A549 (cell line): ENCODE measurements at places on chromosomes 7 and 10.
A peak's percentile ranks its signal among the peaks of the same experiment; 100 is the strongest.

DNA sequence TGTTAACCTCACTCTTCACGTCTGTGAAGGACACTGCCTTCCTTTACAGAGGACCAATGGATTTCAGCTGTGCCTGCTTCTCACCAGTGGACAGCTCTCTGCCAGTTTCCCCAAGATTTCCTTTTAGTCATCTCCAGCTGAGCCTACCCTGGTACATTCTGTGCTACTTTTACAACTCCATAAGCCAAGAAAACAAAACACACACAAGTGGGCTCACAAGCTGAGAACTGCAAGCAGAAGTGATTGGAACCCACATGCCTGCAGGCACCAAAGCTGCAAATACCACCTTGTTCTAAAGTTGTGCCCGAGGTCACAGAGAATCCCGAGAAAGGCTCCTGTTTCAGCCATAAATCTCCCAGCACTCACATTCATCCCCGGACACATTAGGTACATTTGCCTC, 636.8 kb downstream of the PHTF2 start:
- no peak for DNase-seq

GRCh38 chr10:4485636-4486035, 340.4 kb upstream of the AKR1E2 start:
- DNase-seq = no peak

DNA sequence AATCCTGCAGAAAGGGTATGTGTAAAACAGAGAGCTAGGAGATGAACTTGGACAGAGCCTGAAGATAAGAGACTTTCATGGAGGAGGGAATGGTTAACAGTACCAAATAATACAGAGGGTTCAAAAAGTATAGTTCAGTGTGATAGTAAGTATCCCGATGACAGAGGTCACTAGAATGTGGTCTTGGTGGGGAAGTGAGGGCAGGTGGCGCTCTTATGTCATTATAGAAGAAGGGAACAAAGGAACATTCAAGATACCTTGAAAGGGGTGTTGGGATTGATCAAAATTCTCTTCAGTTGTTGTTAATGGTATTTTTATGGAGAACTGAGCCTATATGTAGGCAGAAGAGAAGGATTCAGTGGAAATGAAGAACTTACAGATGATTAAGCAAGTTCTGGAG, 312.5 kb downstream of the SUGCT start:
- no peak for DNase-seq

GRCh38 chr10:20977300-20977699, 80.2 kb upstream of the NEBL start:
- no peak for DNase-seq

DNA sequence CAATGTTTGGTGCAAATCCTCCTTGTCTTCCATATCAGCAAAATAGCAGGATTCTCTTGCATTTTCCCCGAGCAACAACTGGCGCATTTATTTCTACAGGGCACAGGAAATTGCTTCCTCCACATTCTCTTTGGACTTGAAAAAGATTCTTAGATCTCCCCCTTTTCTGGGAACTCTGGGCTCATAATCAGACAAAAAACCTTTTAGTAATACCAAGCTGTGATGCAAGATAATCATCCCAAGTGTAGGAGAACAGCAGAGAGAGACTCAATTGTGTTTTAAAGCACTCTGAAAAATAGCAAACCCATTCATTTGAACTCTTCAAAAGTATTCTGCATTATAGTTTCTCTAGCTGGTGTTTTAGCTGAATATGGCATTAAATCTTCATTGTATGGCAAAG, 419.6 kb upstream of the NPVF start:
- no peak for DNase-seq

GRCh38 chr10:71005337-71006305, 117.3 kb upstream of the PCBD1 start:
- no peak for DNase-seq

DNA sequence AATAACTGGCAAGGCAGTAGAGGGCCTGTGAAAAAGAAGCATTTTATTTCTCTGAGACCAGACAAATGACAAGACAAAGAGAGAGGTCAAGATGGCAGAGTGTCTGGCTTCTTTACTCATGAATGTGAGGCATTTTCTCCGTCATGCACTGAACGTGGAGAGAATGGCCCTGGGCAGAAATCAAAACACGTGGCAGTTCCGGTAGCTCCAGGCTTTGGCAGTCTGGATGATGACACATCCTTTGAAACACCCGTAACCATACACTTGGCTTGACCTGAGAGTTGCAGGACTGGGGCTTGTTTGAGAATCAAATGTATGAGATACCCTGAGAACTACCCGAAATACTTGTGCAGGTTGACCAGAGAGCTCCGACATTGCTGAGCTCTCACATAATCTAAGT, 537.6 kb downstream of the ACTR3B start:
- no peak for DNase-seq

GRCh38 chr7:30263090-30263710, 21.2 kb upstream of the ZNRF2 start:
- no peak for DNase-seq

- no peak for DNase-seq
Measured at GRCh38 chr10:6044751-6045313, 17.3 kb downstream of the IL2RA start.

DNA sequence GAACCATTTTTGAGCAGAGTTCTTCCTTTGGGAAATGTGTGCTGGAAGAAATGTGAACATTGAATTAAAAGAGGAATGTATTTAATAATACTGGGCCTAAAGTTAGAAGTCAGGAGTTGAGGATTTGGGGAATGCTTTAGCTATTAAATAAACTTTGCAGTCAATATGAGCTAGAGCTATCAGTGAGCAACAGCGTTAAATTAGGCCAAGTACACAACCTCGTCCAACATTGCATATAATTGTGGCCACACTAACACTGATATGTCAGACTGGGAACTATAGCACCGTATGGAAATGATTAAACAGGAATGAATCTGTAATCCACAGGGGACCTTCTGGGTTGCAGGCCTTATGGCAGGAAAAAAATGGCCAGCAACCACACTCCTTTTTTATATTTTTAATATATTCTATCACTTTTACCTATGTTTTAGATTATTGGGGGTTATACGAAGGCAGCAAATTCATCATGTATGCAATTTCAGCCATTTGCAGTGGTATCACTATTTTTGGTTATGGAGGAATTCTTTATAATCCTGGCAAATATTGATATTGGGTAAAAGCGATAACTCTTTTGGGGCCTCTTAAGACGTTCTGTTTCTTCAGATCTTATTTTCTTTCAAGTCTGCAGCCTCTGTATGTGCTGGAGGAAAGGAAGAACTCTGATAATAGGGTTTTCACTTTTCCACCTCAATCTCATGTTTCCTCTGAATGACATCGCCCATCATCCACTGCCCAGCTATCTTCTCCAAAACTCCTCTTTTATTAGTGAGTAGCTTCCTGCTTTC, 236.3 kb upstream of the PLXDC2 start:
- no peak for DNase-seq

- no peak for DNase-seq
Measured at GRCh38 chr10:16429539-16429938, 7.3 kb upstream of the PTER start.

GRCh38 chr7:70341446-70341845, 743.2 kb downstream of the AUTS2 start:
- no peak for DNase-seq

DNA sequence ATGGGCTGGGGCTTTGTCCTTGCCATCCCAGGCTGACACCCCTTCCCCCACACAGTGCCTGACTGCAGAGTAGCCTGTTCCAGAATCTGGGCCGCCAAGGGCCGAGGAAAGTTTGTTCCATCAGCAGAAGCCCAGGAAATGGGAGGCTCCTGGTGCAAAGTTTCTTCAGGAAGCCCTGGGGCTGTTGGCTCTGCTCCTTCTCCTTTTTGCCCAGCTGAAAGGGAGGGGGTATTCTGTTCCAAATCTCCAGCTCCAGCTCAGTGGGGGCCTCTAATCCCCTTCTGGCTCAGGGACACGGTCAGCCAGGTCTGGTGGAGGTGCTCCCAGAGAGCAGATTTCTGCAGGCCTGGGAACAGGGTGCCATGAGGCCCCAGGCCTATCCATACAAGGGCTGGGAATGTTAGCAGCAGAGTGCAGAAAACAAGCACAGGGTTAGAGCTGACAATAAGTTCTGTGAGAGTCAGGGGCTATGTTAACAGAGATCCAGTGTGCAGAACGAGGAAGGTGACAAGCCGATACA, 399.5 kb downstream of the RPS24 start:
- no peak for DNase-seq

GRCh38 chr10:116073001-116073400, 200.0 kb downstream of the GFRA1 start:
- DNase-seq = no peak

DNA sequence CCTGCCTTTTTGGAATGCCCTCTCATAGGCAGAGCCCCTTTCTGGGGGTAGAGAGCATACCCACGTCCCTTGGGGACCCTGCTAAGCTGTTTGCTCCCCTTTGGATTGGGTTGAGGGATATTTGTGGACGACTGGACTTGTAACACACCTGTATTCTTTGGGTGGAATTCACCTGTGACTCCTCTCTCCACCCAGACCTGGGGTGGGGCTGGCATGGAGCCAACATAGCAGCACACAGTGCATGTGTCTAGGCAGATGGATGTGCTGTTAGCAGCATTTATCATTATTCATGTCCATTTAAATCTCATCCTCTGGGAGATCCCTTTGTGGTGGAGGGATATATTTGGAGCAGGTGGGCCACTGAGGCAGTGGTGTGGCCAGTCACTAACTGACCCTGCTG, 51.0 kb downstream of the CDH23 start:
- DNase-seq = no peak

- DNase-seq = no peak
Measured at GRCh38 chr10:126964190-126964589, 59.0 kb downstream of the DOCK1 start.

- no peak for DNase-seq
Measured at GRCh38 chr10:61170594-61170993, 226.6 kb upstream of the RHOBTB1 start.

GRCh38 chr7:8064828-8065227, 96.2 kb downstream of the GLCCI1 start:
- DNase-seq = no peak

- DNase-seq = no peak
Measured at GRCh38 chr7:123305840-123306375, 106.1 kb upstream of the SLC13A1 start.

GRCh38 chr10:3532644-3533043, 252.4 kb downstream of the KLF6 start:
- DNase-seq = peak; percentile 37
